ENCODE measurements at places on chromosomes 2 and 18.

- DNase-seq: no peak
These were observed 40.8 kb upstream of the ARHGAP15 start for GRCh38 chr2:143088388-143088787.

DNA sequence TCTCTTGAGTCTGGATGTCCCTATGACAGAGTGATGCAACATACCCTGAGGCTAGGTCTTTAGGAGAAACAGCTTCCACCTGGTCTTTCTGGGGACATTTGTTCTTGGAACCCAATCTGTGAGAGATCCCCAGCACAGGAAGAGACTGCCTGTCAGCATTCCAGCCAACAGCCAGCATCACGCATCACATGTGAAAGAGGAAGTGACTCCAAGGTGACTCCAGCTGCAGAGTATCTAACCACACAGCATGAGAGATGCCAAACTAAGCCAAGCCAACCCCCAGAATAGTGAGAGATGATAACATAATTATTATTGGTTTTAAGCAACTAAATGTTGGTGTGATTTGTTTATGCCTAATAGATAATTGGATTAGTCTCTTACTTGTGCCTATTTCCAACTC is 35.7 kb downstream of the C18orf63 start:
- DNase-seq: no peak

DNA sequence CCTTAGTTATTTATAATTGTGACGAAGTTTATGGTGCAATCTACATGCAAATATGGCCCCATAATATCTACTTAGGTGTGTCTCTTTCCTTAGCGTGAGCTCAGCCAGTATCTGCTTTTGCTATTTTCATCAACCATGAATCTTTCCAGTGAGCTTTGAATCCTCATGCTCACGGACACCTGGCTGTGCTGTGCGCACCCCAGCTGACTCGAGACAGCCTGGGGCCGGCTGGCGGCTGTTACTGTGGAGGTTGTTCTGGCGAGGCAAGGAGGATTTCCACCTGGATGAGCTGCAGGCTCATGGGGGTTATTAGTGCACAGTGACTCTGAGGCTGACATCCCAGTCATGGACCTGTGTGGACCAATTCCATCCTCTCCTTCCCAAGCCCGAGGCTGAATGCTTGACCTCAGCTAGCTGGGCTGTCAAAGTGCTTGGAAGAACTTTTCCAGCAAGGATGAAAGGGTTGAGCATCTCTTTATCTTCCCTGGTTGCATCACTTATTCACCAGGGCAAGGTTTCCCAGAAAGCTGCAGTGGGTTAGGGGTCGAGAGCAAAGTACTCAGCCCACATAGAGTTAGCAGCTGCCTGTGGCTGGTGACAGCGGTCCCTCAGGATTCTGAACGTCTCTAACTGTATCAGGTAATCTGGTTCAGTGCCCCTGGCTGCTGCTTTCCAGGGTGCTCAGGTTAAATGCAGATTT is 141.7 kb downstream of the ARL4C start:
- DNase-seq: no peak

DNA sequence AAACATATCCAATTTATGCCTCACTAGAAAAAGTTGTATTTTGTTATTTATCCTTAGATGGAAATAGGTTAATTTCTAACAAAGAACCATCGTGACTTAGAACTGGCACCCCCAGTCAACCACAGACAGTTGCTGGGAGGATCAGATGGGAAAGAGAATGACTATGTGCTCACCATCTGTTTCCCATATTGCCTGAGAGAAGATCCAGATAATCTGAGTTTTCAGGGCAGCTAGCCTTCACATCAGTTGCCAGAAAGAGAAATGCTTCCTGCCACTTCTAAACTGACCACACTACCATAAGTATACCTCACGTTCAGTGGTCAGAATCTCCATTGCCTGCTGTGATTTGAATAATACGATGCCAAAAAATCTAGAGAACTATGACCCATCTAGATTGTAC is 28.4 kb upstream of the NEB start:
- DNase-seq: no peak

DNA sequence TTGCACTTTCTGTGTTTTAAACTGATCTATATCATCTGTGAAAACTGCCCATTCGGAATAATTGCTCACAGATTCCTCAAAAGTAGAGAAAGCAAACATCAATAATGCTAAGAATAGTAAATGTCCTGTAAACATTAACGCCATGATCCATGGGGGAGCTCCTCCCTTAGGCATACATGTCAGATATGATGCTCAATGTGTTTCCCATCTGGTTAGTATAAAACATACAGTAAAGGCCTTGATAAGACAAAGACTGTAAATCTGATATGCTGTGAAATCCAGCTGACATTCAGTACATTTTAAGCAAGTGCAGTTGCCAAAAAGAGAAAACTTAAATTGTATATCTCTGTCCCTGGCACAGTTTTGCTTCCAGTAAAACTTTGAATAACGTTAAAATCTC is 2.1 kb downstream of the DSEL start:
- no peak for DNase-seq
